Anterior cingulate cortex (tissue), 58 donors: ENCODE measurements at places on chromosomes 3 and 15.

DNA sequence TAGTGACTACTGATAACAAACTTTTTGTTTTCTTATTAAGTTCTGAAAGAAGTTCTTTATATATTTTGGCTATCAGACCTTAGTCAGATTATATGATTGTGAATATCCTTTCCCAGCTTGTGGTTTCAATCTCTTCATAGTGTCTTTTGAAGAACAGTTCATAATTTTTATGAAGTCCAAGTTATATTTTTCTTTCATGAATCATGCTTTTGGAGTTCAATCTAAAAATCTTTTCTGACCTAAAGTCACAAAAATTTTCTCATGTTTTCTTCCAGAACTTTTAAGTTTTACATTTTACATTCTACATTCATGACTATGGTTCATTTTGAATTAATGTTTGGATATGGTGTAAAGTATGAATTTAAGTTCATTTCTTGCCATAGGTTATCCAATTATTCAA lies 34.2 kb upstream of the OCA2 start:
- DNase-seq = no peak

- no peak for DNase-seq
Observed at GRCh38 chr3:22010997-22011396, 260.0 kb upstream of the ZNF385D start.

DNA sequence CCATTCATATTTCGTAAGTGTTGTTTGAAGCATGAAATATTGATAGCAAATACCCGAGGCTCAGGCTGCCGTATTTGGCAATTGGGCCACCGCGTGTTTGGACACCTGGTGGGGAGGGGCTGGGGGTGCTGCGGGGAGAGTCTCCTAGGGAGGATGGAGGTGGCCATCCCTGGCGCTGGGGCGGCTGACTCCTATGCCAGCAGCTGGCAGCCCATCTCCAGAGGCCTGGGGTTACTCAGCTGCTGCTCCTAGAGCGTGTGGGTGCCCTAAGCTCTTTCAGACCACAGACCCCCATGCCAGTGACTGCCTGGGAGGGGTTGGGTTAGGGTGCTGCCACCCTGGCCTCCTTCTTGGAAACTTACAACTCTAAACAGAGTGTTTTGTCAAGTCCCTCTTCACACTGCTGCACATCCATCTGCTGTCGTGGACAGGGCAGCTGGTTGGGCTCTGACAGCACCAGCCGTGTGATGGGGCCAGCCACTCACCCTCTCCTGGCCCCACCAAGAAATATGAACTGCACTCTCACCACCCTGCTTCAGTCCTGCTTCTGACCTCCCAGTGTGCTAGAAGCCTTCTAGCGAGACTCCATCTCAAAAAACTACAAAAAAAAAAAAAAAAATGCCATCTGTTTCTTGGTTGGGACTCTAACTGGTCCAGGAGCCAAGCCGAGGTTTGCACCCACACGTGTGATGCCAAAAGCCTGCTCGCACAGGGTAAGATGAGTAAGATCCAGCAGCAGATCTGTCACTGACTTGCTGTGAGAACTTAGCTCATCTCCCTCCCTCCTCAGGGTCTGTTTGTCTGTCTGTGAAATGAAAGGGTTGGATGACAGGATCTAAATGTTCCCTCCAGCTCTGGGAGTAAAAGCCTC lies 156.2 kb downstream of the MEGF11 start:
- DNase-seq = peak; percentile 10

DNA sequence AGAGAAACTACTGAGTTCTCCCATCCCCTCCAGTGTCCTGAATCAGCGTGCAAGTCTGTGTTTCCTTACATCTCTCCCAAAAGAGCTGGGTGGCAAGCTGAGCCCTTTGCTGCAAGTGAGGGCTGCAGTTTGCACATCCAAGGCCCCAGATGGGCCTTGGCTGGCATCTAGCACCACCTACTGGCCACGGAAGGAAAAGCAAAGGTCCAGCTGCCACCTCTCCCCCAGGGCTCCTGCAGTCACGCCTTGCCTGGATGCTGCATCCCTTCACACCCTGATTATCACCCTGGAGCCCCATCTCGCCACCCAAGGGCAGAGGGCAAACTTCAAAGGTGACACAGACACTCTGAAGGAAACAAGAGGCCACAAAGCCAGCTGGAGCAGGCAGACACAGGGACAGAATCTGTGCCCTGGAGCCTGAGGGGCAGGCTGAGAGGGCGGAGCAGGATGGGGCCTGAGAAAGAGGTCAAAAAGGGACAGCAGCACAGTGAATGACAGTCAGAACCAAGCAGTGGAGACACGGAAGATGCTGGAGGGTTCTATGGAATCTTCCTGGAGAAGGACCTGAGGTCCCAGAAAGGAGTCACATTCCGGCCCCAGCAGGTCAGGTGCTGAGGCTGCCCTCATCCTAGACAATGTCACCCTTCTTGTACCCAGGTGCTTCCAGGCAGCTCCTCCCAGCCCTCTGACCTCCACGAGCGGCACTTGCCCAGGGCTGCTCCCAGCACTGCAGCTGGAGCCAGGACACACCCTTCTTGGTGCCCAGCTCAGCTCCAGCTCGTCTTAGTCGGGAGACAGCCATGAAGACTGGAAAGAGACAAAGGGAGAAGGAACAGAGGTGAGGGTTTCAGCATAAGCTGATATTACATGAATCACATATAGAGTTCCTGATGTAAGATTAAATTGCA lies 18.3 kb upstream of the NTRK3 start:
- peak; percentile 28 for DNase-seq

DNA sequence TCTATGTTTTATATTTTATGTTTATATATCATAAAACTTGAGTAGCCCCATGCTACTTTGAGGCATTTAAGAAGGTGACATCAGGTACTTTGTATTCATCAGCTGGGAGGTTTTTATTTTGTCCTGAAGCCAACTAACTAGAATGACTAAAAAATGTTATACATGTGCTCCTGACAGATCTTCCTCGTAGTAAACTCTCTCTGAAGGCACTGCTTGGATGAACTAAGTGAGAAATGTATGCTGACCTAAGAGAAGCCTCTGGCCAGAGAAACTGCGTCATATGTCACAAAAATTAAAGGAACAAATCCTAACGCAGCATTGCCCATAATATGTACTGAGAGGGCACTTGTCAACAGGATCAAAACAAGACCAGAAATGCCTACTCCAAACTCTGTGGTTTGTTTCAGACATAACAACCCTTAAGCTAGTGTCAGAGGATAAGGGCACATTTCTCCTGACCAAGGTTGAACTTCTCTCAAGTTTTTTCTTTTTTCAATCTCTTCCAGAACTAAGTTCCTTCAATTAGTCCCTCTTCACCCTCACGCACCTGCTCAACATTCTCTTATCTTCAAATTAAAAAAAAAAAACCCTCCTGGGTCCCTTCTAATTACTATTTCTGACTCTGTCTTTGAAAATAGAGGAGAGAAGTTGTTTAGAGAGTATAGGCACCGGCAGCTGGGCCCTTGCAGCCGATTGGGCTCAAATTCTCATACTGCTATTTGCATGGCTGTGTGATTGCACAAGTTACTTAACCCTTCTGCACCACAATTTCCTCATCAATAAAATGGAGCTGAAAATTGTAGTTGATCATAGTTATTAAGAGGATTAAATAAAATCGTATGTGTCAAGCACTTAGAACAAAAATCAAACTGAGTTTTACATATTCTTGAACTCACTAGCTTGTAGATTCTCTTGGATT lies 159.0 kb downstream of the FRMD5 start:
- no peak for DNase-seq

- DNase-seq = no peak
Observed at GRCh38 chr3:156497326-156497725, 57.6 kb downstream of the SSR3 start.

- no peak for DNase-seq
Observed at GRCh38 chr3:194588236-194588635, 45.0 kb downstream of the TMEM44 start.

DNA sequence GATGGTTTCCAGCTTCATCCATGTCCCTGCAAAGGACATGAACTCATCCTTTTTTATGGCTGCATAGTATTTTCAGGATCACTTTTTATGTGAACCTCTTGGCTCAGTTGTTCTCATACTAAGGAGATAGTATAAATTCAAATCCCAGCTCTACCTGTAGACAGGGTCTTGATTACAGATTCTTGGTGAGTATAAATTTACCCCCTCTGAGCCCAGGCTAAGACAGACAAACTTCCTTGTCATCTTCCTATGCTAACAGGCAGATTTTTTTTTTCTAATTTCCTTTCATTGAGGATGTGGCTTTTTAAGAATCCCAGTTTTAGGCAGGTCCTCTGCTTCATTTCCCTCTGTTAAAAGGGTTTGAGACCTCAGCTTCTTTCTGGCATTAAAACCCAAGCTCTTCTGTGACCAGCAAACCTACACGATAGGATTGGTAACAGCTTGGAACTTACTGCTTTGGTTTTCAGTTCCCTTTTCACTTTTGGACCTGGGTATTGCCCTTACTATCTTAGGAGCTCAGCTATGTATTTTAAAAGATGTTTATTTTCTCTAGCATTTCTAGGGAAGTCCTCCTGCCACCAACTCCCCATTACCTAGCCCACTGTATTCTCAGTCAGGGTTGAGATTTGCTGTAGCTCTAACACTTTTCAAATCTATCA lies 72.5 kb downstream of the VPS8 start:
- DNase-seq = no peak

DNA sequence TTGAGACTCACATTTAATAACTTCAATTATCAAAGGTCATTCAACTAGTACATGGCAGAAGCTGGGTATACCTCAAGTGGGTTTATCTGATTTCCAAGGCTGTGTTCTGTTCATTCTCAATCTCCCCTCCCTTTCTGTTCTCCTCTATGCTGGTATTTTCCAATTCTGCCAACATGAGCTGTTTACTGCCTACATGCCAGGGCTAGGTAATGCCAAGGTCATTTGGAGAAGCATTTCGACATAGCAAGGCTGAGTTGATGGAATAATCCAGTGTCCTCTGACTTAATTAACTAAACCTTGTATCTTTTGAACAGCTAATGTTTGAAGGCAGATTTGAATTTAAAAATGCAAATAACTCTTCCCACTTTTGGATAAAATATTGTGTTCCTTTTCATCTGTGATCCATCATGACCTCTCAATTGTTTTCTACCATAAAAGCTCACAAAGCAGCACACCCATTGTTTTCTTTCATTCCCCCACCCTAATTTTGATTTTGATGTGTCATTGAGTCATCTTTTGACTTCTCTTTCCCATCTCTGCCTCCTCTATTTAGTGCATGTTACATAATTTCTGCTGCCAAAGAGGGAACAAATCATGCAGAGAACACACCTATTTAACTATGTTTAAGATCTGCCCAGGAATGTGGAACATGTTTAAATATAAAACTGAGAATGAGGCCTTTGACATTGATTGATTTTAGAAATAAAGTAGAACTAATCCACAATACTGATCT lies 308.8 kb upstream of the NR2E3 start:
- DNase-seq = no peak

GRCh38 chr15:97672586-97672985 lies 287.9 kb upstream of the ARRDC4 start:
- DNase-seq = no peak

GRCh38 chr3:13317596-13318320 lies 102.4 kb downstream of the NUP210 start:
- DNase-seq = no peak

DNA sequence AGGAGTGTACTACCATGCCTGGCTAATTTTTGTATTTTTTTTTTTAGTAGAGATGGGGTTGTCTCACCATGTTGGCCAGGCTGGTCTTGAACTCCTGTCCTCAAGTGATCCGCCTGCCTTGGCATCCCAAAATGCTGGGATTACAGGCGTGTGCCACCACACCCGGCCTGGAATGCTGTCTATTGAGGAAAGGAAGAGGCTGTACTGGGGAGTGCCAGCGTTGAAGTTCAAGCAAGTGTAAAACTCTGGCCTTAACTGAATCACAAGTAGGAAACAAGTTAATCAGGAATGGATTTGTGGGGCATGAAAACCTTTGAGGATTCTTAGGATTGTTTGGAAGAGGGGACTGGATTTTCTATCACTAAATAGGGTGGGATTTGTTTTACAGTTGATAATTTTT lies 1.4 kb upstream of the SENP2 start:
- no peak for DNase-seq

DNA sequence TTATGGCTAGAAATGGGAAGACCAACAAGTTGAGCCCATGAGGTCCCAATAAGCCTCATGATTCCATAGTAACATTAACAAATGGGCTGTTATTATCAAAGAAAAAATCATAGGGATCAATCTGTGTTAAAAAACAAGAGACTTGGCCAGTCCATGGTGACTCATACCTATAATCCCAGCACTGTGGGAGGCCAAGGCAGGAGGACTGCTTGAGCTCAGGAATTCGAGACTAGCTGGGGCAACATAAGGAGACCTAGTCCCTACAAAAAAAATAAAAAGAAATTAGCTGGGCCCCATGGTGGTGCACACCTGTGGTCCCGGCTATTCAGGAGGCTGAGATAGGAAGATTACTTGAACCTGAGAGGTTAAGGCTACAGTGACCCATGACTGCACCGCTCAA lies 124.8 kb downstream of the DMXL2 start:
- no peak for DNase-seq

DNA sequence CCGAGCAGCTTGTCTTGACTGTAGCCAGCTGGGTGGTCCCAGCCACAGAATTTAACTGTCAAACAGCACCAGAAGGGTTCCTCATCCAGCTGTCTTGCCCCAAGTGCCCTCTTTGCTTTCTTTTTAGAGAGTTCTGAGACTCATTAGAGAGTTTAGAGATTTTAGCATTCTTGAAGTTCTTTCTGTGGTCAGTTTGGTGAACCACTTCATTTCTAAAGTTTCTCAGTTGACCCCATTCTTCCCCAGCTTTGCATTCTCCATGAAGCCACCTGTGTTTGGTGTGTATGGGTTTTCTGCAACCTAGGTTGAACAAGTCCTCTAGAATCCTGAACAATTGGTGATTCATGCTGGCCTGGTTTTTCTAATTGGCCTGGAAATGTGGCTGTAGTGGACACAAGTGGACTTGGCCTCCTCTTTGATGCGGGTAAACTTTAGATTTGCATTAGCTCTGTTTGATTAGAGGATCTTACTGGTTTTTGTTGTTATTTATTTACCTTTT lies 33.7 kb downstream of the FLNB start:
- no peak for DNase-seq

GRCh38 chr15:80978685-80979329 lies 10.8 kb downstream of the MESD start:
- no peak for DNase-seq

GRCh38 chr3:30659270-30660130 lies 53.1 kb downstream of the TGFBR2 start:
- DNase-seq = no peak

DNA sequence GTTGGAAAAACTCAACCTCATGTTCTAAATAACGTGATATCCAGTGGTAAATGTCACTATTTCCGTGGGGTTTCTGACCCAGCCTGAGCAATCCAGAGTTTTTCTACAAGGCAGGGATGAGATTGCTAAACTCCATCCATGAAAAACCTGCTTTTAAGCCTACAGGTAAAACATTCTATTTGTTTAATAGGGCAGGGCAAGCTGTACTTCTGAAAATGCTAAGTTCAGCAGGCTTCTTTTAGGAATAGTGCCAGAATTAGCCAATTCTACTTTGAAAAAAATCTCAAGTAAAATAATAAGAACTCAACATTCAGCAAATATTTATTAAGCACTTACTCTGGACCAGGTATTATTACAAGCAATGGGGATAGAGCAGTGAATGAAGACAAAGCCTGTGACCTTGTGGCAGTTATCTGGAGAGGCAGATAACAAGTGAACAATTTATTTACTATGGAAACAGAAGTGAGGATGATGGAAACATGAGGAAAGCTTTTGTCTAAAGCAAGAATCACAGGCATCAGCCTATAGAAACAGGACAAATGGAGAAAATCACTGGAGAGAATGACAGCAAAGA lies 13.3 kb downstream of the RPSA start:
- no peak for DNase-seq
